D341Med (cell line): ENCODE measurements at places on chromosomes 1 and 21.

DNA sequence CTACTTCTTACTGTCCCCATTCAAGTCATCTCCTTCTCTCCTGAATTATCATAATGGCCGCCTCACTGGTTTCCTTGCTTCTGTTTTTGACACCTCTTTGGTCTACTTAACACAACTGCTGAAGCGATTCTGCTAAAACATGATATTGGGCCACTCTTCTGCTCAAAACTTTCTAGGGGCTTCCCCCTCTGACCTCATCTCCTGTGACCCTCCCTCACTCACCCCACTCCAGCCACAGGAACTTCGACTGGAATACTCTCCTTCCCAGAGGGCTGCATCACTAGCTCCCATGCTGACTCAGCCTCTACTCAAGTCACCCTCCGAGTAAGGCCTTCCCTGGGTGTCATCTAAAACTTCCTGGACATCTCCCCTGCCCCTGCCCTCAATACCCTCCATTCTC, 35.7 kb downstream of the NRIP1 start:
- no peak for DNase-seq

GRCh38 chr1:52706136-52706670, 8.1 kb upstream of the COA7 start:
- DNase-seq, result no peak

- no peak for DNase-seq
These were observed 67.3 kb upstream of the IFFO2 start for GRCh38 chr1:19023787-19024186.

DNA sequence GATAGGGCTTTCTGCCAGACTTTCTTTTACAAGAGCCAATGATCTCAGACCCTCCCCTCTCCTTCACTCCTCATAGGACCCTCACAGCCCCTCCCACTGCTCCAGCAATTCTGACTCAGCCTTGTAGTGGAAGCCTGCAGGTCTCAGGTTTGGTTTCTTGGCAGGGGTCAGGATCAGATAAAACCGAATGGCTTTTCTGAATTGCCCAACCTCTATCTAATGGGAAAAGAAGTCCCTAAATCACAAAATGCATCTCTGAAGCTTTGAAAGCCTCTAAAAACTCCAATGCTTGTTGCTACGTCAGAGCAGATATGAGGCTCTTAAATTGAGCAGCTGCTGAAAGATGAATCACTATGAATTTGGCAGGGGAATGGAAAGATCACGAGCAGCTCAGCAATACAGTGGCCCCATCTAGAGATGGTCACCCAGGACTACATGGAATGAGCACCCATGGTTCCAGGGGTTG, 74.5 kb downstream of the NID1 start:
- no peak for DNase-seq

DNA sequence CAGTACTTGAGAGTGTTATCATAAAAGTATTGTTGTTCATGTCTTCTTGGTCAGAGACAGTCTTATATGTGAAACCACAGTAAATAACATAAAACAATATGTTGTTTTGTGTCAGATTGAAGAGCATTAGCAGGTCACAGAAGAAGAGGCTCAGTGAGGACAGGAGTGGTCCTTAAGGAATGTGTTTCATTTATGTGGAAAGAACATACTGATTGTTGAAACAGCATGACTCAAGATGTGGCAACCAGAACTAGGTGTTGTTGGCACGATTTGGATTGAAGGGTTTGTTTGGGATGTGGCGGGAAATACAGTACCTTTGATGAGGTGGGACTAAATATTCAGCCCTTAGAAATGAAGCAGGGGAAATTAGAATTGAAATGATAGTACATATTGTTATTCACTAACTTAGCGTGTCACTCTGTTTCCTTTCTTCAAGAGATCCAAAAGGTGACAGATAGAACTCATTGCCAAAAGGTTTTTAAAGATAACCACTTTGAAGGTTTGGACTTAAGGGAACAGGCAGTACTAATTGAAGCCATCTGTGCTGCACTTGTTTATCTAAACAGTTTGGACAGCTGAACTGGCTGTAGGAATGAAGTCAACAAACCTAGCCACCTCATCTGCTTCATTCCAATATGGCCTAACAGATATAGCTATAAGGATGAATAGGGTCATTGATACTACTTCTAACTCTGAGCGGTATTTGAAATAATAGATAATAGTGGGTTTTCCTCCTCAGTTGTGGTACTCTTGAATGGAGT, 14.4 kb downstream of the RALGPS2 start:
- DNase-seq, result no peak
